ENCODE measurements at places on chromosomes 1 and 21.
A peak's percentile ranks its signal among the peaks of the same experiment; 100 is the strongest.

DNA sequence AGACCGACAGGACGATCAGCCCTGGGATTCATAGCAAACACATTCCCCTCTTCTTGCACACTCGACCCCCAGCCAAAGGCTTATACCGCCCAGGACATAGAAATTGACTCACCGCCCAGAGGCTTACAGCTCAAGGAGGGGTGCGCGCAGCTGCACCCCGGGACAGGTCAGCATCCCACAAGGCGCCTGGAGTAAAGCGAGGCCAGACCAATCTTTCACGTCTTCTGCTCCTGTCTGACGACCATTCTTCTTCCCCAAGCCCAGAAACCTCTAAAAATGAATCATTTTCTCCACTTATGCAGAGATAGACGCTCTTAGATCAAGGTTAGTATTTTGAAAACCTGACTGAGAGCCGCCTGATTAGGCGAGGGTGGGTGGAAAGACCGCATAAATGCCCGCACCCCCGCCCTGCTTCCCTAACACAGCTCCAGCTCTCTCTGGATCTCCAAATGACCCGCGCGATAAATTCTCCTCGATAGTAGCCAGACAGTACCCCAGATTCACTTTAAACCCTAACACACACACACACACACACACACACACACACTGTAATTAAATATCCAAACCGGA lies 1.9 kb upstream of the LHX8 start:
- no peak for DNase-seq

DNA sequence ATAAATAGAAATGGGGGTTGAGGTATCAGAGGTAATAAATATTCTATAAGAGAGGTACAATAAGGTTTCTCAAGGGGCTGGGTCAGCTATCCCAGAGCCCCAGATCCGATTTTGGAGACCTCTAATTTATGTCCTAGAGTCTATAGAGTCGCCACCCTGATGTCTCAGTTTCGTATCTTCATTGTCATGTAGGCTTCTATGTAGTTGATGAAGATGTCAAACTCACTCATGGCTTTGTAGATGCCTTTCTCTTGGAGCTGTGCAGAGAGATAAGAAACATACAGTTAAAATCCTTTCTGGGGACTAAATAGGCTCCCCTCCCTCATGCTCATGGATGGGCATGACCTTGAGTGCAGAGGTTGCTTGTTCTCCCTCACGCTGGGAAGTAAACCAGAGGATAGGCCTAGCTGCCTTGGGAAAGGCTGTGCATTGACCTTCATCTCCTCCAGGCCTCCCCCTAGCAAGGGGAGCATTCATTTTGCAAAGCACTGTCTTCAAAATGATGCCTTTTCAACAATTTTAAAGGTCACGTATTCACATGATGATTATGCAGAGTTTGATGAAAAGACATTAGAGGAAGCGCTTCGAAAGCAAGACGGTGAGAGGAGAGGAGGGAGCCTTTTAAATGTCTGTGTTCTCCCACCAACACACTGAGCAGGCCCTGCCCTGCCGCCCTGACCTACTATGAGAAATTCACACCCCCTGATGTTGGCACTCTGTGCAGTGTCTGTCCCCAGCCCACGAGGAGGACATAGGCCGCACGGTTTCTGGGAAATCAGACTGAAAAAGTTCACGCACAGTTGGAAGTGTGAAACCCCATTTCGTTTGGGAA lies 1.9 kb upstream of the IL19 start:
- no peak for DNase-seq

GRCh38 chr1:197481101-197481500 lies 213.0 kb downstream of the CRB1 start:
- no peak for DNase-seq

DNA sequence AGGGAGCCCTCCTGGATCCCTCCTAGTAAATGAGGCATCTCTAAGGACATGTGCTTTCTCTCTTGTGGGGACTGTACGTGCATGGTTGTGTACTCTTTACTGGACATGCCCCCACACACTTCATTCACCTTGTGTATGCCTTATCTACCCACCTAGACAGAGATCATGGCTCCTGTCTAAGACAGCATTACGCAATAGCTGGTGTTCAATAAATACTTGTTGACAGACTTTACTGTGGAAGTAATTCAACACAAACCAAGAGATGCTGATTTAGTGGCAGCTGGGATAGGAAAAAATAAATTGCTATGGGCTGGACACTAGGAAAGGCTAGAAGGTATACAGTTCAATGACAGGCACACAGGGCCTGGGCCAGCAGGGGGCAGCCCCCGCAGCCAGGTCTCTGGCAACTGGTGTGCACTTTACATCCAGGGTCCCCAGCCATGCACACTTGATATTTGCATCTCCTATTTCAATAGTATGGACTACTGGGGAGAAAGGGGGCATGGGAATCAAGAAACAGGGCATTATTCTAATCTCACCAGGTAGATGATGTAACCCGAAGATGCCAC lies 24.2 kb downstream of the TRABD2B start:
- DNase-seq: no peak

DNA sequence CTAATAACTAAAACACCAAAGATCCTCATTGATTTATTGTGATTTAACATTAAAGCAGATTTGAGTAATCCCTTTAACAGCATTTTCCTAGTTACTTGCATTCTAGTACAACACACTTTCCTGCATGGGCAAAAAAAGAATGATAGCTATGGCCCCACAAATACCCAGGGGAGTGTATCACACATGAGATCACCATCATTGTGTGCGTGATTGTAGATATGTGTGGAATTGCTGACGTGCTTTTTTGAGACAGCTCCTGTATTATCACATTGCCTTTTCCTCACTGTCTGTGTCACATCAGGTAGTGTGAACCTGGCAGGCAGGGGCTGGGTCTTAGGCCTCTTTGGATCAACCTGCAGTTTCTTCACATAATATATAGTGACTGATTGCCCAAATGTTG lies 48.5 kb upstream of the SAMD13 start:
- DNase-seq: no peak

- DNase-seq: no peak
Measured at GRCh38 chr21:41933313-41934079, 20.3 kb downstream of the C2CD2 start.

GRCh38 chr1:8419172-8419571 lies 101.3 kb downstream of the SLC45A1 start:
- no peak for DNase-seq

DNA sequence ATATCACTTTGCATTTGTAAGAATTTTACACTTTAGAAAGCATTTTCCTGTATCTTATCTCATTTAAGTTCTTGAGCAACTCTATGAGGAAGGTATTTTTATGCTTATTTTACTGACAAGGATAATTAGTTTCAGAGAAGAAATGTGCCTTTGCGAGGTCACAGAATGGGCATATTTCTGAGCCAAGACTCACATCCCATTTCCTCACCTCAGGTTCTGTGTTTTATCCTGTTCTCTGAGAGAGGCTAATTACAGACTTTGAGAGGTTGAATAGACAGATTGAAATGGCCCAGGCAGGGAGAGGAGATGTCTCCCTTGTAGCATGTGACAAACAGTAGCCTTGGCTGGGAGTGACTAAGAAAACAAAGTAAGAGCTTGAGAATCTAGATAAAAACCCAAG lies 39.1 kb upstream of the ZC3H11B start:
- no peak for DNase-seq

GRCh38 chr1:39677645-39678044 lies 5.7 kb upstream of the NT5C1A start:
- no peak for DNase-seq

GRCh38 chr1:156608036-156608674 lies 6.9 kb upstream of the GPATCH4 start:
- peak; percentile 92 for DNase-seq

GRCh38 chr1:70745199-70745598 lies 302.4 kb downstream of the PTGER3 start:
- DNase-seq: peak; percentile 40

- peak; percentile 34 for DNase-seq
Measured at GRCh38 chr1:62800281-62800680, 16.3 kb downstream of the ATG4C start.

DNA sequence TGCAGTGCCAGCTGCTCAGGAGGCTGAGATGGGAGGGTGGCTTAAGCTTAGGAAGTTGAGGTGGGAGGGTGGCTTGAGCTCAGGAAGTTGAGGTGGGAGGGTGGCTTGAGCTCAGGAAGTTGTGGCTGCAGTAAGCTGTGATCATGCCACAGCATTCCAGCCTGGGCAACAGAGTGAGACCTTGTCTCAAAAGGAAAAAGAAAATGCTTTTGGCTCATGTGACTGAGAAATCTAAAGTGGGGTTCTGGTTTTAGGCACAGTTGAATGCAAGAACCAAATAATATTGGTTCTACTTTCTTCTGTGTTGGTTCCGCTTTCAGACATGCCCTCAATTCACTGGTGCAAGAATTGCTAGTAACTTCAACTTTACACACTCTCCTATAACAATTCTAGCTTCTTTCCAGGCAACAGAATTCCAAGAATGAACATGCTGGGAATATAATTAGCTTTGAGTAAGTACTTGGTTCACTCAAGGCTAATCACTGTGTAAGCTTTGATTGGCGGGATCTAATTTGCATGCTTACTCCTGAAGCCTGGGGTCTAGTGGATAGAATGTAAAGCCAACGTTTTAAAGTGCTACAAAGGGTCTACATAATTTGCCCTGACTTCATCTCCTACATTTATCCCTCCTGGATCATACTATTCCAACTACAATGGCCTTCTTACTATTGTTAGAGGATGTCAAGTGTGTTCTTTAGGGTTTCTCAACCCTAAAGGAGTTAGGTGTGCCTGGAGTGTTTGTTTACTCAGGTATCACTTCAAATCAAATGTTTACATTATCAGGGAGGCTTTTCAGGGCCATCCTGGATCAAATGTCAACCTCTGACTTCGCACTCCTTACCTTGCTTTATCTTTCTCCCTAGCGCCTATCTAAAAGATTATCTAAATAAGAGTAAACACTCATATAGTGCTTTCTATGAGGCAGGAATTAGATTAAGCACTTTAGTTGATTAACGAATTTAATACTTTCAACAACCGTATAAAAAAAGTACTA lies 115.1 kb downstream of the SLC16A1 start:
- peak; percentile 49 for DNase-seq

DNA sequence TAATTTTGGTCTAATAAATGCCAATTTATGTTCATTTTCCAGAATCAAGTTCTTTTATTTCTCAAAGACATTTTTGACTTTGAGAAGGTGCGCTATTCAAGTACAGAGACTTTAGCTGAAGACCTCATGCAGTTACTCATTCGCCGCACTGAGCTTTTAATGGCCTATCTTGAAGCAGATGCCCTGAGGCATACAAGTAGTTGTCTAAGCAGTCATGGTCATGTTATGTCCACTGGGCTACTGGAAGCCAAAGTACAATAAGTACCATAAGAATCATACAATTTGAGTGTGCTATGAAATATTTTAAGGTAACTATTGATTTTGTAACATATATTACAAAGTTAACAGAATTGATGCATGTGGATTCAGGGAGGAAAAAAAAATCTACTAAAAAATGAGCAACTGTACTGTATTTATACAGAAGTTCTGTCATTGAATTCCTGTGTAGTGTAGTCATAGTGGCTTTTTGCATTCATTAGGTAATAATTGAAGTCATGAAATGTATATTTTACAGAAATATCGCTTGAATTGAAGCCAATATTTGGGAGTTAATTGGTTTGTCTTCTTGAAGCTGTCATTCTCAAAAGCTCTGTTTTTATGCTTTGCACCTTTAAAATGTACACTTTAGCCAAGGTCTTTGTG lies 13.5 kb upstream of the NEXN start:
- DNase-seq: no peak

DNA sequence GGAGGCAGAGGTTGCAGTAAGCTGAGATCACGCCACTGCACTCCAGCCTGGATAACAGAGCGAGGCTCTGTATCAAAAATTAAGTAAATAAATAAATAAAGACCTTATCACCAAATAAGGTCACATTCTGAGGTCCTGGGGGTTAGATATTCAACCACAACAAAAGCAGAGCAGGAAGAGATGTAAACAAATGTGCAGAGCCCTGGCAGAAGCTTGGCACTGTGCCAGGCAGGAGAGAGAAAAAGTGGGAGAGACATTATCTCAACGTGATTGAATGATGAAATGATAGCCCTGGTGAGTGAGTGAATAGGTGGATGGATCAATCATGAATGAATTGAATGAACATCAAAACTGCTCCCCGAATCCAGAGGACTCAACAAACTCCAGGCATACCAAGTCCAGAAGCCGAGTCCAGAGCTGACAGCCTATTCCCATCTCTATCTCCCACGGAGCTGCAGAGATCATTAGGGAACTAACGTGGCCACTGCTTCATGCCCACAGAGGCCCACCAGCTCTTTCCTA lies 150.7 kb downstream of the TOMM20 start:
- DNase-seq: no peak

DNA sequence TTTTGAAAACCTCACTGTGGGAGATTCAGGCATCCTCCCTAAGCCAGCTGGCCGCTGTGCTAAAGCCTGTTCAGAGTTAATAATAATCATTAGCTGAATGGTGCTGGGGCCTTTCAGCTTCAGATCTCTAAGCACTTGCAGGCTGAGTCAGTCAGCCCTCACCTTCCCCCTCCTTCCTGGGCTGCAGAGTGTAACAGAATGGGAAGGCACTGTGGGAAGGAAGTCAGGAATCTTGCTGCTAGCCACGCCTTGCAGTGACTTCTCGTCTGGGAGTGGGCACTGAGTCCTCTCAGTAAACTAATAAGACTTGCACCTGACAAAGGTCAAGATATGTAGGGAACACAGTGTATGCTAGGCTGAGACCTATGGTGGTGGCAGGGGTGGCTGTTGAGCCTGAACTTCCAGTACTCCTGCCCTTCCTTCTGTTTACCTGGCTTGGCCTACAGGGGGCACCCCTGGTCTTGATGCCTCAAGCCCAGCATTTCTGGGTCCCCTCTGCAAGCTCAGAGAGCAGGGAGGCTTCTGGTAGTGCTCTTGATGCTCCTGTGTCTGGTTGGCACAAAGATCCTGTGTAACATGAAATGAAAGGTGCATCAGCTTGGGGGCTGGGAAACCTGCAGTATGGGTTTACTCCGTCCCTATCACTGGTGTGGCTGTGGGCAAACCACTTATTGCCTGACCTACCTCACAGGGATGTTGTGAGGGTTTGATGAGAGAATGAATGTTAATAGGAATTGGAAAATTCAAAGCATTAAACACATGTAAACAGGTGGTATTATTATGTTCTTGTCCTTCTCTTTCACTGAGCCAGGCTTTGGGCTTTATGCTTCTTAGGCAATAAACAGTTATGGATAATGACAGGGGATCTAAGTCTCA lies 6.0 kb downstream of the CYB561D1 start:
- DNase-seq: peak; percentile 31

- DNase-seq: no peak
Measured at GRCh38 chr21:38948377-38949069, 142.8 kb downstream of the ETS2 start.

- DNase-seq: no peak
Measured at GRCh38 chr1:6466023-6466422, at the start of gene TNFRSF25. Gene TNFRSF25, minus strand, starts transcription at chr1:6466173. Its CDS starts 66 bp downstream, at chr1:6466107.

GRCh38 chr21:14541841-14542490 lies 4.1 kb downstream of the SAMSN1 start:
- no peak for DNase-seq

DNA sequence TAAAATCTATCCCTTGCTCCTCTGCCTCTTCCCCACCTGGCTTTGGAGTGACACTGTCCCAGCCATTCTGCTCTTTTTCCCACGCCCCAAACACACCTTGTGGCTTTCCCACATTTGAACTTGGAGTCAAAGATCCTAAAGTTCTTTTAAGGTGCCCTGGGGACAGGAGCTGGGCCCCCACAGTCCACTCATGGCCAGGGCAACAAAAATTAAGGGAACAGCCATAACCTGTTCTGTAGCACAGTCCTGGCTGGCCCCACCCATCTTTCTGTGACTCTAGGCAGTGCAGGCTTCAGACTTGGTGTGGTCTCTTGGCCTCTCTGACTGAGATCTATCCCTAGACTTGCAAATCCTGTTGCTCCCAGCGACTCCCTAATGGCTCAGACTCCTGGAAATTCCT lies 143.0 kb upstream of the MAGI3 start:
- DNase-seq: no peak

GRCh38 chr1:49060766-49061165 lies 284.1 kb upstream of the BEND5 start:
- no peak for DNase-seq
